CD4-positive, CD25-positive, alpha-beta regulatory T cell (primary cell): ENCODE measurements at places on chromosomes 7 and 10. TPM values are rescaled to one million over a fixed set of nuclear protein-coding genes. Genes with fewer than 3 reads are reported as not detected.

TCERG1L gene
- total RNA-seq, result not detected

DNA sequence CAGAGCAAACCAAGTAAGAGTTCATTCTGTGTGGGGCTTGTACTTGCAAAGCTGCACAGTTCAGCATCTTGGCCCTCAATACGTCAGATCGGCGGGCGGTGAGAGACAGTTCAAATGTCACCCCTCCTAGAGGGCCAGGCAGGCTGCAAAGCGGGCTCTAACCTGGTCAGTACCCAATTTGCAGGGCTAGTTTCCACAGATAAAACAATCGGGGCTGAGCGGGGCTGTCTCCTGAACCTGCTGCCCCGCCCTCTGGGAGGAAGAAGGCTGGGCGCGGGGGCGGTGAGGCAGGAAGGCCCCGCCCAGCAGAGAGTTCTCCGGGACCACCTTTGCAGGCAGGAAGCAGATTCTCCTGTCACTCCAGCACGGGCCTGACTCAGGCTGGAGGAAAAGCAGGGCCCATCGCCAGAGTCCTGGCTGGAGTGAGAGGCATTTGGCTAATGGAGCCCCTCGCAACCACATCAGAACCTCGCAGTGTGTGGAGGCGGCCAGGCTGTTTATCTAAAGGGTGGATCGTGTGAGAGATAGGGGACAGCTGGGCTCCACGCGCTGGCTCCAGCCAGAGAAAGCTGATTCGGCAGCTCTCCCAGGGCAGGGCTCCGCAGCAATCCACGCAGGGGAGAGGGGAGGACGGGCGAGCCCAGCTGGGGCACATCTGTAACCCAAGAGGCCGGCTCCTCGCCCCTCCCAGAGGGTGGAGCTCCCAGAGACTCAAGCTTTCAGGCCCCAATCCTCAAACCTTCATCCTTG lies 83.1 kb downstream of the SH3PXD2A start:
- DNase-seq, result peak; percentile 86

GRCh38 chr7:64098-64915 lies 128.1 kb upstream of the FAM20C start:
- no peak for DNase-seq

SEMA3D gene
- not detected for total RNA-seq

PSPH gene
- 1.5 TPM for total RNA-seq

- no peak for DNase-seq
These were observed 10.3 kb upstream of the OGDH start for GRCh38 chr7:44595934-44596635.

GRCh38 chr10:122877264-122877663 lies 2.1 kb downstream of the FAM24B start:
- no peak for DNase-seq

DNA sequence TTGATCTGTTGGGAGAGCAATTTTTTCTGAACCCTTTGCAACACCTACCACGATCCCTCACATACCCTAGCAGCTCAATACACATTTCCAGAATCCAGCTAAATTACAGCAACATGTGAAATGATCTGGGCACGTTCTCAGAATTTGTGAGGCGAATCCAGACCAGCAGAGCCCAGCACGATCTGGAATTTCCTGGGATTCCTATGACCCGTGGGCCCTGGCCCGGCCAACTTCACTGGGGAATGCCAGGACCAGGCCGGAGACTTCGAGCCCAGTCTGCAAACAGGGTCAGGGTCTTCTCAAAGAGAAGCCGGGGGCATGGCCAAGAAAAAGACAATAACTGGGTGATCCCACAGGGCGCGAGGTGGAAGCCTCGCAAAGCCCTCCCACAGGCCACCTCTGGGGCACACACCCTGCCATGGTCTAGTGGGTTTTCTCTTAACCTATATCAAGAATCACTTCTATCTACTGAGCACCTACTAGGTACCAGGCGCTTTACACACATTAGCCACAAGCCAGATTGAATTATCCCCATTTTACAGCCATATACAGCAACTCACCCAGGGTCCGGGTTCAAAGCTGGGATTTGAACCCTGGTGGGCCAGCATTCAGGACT lies 33.8 kb downstream of the FAM53B start:
- DNase-seq, result no peak

GRCh38 chr10:12687996-12688395 lies 313.5 kb downstream of the CCDC3 start:
- no peak for DNase-seq

DNA sequence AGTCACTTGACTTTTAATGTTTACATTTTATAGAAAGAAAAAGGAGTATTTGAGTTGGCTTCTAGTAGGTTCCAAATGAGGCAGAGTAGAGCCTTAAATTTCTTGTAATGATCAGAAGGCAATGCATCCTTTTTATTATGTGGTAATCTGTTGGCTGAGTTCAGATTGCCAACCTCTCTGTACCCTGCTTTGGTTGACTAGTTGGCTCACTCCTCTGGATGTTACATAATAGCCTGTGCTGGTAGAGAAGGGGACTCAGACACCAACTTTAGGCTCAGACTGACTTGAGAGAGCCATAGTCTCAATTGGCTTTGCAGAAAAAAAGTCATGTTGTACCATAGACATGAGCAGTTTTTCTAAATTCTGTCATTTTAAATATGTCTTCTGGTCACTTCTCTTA lies 46.8 kb upstream of the GLCCI1 start:
- no peak for DNase-seq

CHAT gene
- total RNA-seq, result not detected

DNA sequence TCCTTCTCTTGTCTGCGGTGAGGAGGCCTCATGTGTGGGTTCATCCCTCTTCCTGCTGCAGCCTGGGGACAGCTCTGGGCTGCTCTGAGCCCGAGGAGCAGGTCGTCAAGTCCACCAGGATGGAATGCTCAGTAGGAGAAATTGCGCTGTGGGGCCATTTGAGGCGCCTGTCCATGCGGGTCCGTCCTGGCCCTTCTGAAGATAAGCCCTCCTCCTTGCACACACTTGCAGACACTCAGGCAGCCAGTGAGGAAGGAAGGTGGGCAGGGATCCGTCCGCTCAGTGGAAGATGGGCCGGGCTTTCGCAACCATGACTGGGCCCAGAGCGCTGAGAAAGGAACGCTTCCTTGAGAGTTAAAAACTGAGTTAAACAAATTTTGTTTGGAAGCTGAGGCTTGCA lies 356.8 kb downstream of the GLRX3 start:
- DNase-seq, result no peak

DNA sequence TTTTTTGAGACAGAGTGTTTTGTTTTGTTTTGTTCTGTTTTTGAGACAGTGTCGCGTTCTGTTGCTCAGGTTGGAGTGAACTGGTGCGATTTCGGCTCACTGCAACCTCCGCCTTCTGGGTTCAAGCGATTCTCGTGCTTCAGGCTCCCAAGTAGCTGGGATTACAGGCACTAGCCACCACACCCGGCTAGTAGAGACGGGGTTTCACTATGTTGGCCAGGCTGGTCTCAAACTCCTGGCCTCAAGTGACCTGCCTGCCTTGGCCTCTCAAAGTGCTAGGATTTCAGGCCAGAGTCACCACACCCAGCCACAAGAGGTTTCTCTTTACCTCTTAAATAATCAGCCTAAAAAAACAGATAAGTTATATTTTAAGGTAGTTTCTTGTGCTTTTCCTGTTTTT lies 8.7 kb upstream of the ARHGAP12 start:
- no peak for DNase-seq

DNA sequence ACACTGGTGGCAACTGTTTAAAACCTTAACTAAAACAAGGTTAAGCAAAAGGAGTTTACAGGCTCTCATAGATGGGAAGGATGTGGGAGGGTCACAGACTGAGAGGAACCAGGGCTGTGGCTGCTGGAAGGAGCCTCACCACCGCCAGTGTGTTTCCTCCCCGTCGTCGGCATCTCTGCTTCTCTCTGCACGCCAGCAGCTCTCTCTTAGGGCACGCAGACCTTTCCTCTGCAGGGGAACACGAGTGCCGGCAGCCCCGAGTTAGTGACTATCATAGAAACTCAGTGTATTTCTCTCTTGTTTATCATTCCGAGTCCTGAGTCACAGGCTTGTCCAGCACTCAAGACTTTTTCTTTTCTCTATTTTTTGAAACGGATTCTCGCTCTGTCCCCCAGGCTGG lies 8.1 kb upstream of the SH2D4B start:
- peak; percentile 86 for DNase-seq

TAX1BP1 gene
- 159 TPM for total RNA-seq

PON3 gene
- not detected for total RNA-seq

GRCh38 chr7:31957756-31958155 lies 112.5 kb downstream of the PDE1C start:
- no peak for DNase-seq

- DNase-seq, result no peak
These were observed 239.2 kb upstream of the ZMIZ1 start for GRCh38 chr10:78829565-78829964.

CCL24 gene
- not detected for total RNA-seq

AGR2 gene
- not detected for total RNA-seq

SUGCT gene
- total RNA-seq, result not detected

PURB gene
- total RNA-seq, result 29.9 TPM

DNA sequence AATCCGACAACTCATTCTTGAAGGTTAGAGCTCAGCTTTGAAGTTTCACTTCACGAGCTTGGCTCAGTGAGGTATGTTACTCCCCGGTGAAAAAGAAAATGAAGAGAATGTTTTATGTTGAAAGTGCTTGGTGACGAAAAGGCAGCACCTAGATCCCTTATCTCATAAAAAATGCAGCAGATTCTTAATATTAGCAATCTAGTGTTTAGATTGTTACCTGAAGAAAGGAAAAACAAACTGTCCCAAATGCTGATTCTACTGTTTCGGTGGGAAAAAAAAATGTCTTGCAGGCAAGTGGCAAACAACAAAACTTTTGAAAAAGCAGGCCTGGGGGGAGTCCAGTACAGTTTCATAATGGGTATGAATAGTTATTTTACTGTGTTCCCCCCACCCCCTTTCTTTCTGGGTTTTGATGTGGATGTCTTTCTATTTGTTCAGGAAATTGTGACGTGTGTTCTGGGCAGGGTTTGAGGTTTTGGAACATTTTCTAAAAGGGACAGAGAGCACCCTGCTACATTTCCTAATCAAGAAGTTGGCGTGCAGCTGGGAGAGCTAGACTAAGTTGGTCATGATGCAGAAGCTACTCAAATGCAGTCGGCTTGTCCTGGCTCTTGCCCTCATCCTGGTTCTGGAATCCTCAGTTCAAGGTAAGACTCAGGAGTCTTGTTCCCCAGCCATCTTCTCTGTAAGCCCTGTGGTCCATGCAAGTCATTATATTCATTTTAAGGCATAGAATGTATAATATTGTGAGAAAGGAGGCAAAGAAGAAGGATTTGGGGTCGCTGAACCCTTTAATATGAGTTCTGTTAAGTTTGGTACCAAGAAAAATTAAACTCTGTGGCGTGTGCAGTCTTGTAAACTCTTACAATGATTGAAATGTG lies at the start of gene SRGN:
SRGN (plus strand) TSS at position 514 of the 881 bp plus-strand sequence; CDS start at position 569, 55 bp downstream.
- peak; percentile 74 for DNase-seq

DNA sequence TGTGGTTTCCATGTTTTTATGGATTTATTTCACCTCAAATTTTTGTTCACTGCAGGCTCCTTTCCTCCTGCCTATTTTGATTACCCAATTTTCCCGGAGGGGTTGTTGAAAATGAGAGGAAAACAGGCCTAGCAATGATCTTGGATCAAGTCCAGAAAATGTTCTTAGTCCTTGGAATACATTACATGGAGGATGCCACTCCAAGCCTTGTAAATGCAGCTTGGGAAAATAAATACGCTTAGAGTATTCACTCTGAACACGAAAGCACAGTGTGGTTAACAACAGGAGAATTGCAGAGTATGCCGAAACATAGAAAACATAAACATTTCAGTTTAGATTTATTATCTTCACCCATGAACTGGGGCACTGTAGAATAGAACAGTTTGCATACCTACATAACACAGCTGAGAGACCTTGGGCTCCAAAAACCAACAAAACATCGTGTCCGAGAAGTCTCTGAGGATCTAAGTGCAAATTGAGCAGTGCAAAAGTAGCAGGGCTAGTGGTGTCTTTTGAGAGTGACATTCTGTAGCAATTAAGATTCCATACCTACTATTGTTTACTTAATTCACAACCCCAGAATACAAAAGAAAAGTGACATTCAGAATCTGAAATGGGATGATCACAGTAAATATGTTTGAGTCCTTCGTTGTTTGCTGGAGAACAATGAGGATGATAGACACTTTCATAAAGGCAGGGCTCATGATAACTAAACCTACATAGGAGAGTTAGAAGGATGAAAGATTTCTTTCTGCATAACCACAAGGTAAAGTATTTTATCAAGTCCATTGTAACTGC lies 7.6 kb upstream of the CD36 start:
- DNase-seq, result no peak

GRCh38 chr10:8420182-8420581 lies 365.7 kb downstream of the GATA3 start:
- DNase-seq, result no peak

GRID2IP gene
- 0.15 TPM for total RNA-seq

- no peak for DNase-seq
These were observed 282.8 kb downstream of the SNX10 start for GRCh38 chr7:26574476-26574875.
